Left lobe of liver (tissue), 2 donors: ENCODE measurements at places on chromosomes 13 and 19. TPM values are rescaled to one million over a fixed set of nuclear protein-coding genes. Genes with fewer than 3 reads are reported as not detected.

The DCLK1 gene
- not detected for total RNA-seq

The TBC1D17 gene
- total RNA-seq = 31.7 TPM

The CGB1 gene
- total RNA-seq = not detected

GRCh38 chr19:14395262-14395661 lies 14.0 kb downstream of the ADGRE5 start:
- DNase-seq = no peak

GRCh38 chr19:3284759-3285646 lies 60.5 kb downstream of the CELF5 start:
- peak; percentile 58 for DNase-seq

DNA sequence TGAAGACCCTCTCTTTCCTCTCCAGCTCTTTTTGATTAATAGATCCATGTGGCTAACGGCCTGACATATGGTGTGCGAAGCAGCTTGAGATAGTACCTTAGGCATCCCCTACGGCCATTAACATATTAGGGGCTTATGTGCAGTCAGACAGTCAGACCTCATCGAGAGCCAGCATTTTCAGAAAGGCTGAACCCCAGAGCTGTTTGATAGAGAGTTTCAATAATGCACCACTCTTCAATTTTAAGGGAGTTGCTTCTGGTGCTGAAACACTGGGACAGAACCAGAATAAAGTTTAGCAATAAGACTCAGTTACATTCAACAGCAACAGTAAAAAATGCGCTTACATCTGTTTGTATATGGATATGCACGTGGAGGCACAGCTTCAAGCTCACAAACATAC lies 10.8 kb downstream of the POU4F1 start:
- no peak for DNase-seq

DNA sequence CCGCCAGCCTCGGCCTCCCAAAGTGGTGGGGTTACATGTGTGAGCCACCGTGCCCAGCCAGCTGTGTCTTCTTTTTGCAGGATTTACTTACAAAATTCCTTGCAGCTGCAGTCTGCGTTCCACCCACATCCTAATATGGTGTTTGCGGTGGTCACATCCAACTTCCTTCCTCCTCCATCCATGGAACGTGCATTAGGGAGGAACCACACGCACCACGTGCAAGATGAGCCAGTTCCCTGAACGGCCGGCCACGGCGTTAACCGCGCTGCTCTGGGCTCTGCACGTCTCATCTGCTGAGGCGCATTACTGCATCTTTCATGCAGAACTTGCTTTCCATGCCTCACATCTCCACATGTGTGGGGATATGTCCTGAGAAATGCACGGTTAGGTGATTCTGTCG lies 13.0 kb upstream of the SIGLEC11 start:
- no peak for DNase-seq

- DNase-seq = no peak
Measured at GRCh38 chr13:26872525-26873385, 112.2 kb upstream of the GPR12 start.
